AG10803 (cell line): ENCODE measurements at places on chromosomes 4 and X.

DNA sequence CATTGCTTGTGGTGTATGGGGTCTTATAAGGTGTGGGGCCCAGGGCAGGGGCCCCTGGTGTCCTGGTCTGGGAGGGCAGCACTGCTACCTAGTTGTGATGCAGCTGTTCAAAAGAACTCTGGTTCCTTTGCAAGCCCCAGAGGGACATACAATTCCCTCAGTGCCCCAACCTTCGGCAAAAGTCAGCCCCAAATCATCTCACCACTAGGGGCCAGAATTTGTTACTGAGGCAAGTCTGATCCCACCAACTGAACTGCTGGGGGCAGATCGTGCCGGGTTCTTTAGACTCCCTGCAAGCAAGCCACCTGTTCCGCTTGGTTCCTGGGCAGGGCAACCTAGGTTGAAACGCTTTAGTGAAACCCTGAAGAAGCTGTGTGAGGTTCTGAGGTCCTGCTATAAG is 180.1 kb upstream of the S100G start:
- DNase-seq = no peak

- DNase-seq = no peak
Observed at GRCh38 chr4:141130947-141131605, 2.2 kb downstream of the RNF150 start.

DNA sequence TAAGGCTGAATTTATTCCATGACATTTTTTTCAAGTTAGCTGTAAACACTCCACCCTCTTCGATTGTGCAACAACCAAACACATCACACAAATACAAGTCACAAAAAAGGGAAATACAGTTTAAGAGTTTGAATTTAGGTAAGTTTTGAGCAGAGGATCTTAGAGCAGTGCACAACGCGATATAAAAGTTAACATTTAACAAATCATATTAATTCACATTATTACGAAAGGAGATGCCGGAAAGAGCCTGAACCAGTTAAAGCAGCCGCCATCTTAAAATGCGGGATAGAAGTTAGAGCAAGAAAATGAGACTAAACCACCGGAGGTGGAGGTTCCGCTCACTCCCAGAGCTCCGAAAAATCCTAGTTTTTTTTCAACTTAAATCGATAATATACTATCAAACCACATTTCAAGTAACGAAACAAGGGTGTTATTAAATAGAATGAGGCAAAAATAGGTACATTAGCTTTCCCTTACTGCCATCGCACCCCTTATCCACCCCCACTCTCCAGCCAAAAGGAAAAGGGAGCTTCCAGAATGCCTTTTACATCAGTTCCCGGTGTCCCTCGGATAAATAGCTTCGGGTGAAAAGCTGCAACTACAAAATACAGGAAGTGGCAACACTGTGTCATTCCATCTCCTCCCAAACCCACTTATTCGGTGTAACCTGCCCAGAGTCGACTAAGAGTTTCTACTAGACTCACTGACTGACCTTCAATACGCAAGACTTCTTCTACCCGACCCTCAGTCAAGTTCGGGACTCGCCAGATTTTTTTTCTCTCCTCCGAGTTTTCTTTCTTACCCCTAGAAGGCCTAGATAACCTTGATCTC is 1.9 kb downstream of the UBE2D3 start:
- peak; percentile 78 for DNase-seq

DNA sequence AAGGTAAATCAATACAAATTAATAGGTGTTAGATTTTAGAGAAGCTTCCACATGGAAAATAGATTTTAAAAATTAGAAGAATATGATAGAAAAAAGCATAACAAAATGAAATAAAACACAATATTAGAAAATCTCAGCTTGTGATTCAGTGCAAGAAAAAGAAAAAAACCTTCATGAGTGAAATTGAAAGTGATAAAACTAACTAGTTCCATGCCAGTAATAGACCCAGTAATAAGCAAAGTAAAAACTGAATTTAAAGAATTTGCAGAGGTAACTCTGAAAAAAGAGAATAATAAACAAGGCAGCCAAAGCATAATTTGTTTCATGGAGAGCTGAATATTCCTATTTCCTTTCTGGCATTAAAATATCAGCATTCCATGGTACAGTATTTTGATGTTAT is 174.3 kb upstream of the TENM3 start:
- DNase-seq = no peak

DNA sequence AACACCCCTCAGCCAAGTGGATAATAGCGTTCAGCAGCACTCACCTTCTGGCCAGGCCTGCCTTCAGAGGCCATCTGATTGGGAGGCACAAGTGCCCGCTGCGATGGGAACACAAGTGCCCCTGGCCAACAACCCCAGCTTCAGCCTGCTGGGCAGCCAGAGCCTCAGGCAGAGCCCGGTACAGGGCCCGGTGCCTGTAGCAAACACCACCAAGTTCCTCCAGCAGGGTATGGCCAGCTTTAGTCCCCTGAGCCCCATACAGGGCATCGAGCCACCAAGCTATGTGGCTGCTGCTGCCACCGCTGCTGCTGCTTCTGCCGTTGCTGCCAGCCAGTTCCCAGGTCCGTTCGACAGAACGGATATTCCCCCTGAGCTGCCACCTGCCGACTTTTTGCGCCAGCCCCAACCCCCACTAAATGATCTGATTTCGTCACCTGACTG is 55.9 kb upstream of the MTM1 start:
- no peak for DNase-seq

- no peak for DNase-seq
Observed at GRCh38 chrX:117977526-117977925, 139.1 kb downstream of the KLHL13 start.

GRCh38 chr4:2378898-2379297 is 39.5 kb downstream of the ZFYVE28 start:
- DNase-seq = no peak

DNA sequence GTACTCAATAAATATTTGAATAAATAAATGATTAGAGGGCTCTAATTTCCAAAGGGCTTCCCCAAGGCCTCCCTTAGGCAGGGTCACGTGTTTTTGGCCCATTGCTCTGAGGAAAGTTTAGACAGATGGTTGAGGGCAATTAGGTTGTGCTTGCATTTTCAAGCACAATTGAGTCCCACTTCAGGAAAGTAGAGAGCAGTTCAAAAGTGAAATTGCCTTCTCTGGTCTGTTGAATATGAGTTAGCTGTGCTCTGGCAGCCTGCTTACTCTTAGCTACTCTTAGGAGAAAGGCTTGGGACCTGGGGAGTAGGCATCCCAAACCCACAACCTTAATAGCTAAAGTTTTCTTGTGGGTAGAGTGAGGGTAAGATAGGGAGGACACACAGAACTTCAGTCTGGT is 9.0 kb upstream of the DRP2 start:
- no peak for DNase-seq

- no peak for DNase-seq
Observed at GRCh38 chr4:63831590-63832155, 577.6 kb downstream of the TECRL start.

DNA sequence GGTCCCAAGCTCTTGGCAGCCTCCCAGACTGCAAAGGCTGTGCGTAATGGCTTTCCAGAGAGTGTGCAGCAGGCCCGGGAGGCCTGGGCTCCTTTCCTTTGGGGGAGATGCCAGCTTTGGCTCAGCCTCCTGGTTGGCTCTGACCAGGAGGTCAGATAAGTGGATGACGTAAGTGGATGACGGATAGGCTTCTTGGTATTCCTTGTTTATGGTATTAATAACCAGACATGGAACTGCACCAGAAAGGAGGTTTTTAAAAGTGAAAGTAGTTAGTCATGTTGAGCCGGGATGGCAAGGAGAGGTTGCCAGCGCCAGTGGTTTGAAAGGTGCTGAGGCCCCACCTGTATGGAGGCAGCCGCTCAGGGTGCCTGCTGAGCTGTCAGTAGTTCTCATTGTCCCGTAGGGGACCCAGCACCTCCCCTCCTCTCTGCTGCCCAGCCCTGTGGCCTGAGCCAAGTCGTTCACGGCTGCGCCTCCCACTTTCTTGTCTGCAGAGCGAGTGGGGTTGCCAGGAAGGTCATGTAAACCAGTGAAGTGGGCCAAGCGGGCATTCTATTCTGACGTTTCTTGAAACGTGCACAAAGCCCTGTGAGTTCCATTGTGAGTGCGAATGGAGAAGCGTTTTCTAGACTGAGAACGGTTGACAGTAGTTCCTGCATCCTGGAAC is 28.7 kb upstream of the STOX2 start:
- peak; percentile 37 for DNase-seq

DNA sequence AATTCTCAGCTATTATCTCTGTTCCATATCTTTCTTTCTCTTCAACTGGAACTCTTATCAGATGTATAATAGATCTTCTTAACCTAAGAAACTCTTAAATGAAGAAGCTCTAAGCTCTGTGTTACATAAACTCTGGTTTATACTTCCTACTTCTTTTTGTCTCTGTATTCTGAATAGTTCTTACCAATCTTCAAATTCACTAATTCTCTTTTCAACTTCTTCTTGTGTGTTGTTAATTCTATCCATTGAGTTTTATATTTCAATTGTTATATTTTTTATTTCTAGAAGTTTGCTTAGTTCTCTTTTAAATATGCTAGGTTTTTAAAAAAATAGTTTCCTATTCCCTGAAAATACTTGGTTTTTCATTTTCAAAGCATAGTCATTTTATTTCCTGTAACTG is 13.2 kb upstream of the MMAA start:
- DNase-seq = no peak

- peak; percentile 21 for DNase-seq
Observed at GRCh38 chr4:5460106-5460801, 248.1 kb downstream of the EVC2 start.

- DNase-seq = no peak
Observed at GRCh38 chr4:5826437-5827107, 66.3 kb downstream of the CRMP1 start.

DNA sequence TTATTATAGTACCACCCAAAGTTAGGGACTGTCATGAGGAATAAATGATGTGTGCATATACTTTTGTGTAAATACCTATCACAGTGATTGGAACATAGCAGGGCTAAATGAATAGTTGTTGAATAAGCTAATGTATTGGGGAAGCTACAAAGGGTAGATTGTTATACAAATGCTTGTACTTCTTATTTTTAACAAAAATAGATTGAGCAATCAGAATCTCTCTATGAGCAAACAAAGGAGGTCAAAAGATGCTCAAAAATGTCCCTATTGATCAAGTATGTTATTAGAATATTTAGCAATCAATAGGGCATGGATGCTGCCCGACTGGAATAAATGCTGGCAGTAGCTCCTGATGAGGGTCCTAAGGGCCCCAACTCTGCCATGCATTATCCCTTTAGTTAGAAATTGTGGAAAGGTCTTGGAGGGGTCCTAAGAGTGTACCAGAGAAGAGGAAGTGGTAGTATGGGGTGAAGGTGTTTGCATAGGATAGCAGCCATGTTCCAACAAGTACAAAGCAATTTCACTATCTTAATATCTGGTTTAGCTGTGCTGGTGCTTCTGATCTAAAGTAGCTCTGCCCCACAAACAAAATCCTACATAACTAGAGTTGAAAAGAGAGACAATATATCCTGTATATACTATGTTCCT is 33.1 kb upstream of the TAPT1 start:
- DNase-seq = no peak

DNA sequence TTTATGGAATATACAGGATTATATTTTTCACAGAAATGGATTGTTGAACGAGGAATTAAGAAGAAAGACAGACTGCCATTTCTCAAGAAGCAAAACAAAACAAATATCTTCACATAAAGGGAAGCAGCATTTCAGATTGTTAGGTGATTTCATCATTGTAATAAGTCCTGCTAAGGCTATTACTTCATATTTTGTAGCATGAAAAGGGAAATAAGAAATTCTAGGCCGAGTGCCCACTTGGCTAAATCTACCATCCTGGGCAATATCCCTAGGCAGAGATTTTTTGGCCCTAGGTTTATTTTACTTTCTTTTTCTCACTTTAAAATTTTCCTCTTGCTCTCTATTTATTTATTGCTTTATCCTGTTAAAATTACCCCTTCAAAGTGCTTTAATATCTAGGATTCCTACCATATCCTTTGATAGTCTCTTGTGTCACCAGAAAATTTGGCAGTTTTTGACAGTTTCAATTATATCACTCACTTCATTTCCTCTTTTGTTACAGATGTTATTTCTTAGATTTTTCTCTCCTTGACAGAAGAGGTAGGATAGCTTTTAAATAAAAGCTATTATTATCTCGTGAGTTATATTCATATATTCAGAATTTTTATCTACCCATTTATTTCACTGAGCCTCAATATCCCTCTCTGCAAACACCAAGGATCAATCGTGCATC is 142.3 kb downstream of the PDGFC start:
- peak; percentile 86 for DNase-seq

GRCh38 chrX:11010476-11010875 is 100.7 kb upstream of the HCCS start:
- no peak for DNase-seq

DNA sequence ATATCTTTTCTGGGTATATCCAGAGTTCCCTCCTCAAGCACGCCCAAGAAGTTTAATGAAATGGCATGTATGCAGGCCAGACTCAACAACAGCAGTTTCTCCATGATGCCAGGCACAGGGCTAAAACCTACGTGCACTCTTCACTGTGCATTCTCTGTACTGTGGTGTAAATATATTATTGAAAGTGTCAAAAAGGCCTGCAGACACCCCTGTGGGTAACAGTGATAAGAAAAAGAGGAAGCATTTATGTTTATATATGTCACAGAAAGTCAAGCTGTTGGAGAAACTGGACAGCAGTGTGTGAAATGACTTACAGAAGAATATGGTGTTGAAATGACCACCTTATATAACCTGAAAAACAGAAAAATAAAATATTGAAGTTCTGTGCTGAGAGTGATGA is 29.6 kb upstream of the DCAF8L1 start:
- DNase-seq = no peak

DNA sequence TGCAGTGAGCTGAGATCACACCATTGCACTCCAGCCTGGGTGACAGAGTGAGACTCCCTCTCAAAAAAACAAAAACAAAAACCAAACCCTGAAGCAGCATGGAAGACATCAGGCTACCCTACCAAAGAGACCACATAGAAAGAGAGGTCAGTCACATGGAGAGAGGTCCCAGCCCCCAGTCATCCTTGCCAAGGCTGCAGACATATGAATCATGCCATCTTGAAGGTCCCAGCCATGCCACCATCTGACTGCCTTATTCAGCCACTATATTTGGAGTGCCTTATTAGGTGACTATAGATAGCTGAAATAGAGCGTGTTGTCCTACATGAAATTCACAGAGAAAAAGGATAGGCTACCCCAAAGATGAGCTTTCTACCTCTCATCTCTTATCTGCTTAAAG is 48.2 kb downstream of the SPINK2 start:
- DNase-seq = no peak

- DNase-seq = peak; percentile 11
Observed at GRCh38 chr4:115090483-115091075, 22.8 kb downstream of the NDST4 start.

DNA sequence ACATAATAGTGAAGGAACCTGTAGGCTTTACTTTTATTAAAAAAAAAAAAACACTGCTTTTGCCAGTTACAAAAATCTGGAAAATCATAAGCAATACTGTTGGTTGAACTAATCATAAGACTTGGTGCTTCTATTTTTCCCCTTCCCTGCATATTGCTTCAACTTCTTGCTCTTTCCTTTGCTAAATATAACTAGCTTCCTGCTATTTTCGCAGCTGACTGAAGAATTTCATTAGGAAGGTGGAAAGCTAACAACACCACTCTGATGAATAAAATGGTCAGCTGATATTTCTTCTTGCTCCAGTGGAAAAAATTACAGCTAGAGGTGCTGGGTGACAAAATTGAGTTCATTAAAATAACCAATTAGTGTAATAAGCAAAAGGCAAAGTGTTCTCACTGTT is 39.3 kb downstream of the MEPE start:
- no peak for DNase-seq

GRCh38 chrX:69231903-69232302 is 66.7 kb upstream of the PJA1 start:
- no peak for DNase-seq

GRCh38 chr4:168208957-168209614 is 109.5 kb downstream of the DDX60 start:
- no peak for DNase-seq

GRCh38 chr4:83231620-83232076 is 53.0 kb downstream of the COQ2 start:
- peak; percentile 78 for DNase-seq
